ENCODE measurements at places on chromosomes 11 and 22.
A peak's percentile ranks its signal among the peaks of the same experiment; 100 is the strongest.

GRCh38 chr22:26673486-26673885 is 16.1 kb downstream of the MIAT start:
- DNase-seq, result peak; percentile 39

- no peak for DNase-seq
These were observed 131.9 kb downstream of the WNT7B start for GRCh38 chr22:45845076-45845487.

GRCh38 chr11:128507936-128508335 is 79.4 kb downstream of the ETS1 start:
- DNase-seq, result no peak

DNA sequence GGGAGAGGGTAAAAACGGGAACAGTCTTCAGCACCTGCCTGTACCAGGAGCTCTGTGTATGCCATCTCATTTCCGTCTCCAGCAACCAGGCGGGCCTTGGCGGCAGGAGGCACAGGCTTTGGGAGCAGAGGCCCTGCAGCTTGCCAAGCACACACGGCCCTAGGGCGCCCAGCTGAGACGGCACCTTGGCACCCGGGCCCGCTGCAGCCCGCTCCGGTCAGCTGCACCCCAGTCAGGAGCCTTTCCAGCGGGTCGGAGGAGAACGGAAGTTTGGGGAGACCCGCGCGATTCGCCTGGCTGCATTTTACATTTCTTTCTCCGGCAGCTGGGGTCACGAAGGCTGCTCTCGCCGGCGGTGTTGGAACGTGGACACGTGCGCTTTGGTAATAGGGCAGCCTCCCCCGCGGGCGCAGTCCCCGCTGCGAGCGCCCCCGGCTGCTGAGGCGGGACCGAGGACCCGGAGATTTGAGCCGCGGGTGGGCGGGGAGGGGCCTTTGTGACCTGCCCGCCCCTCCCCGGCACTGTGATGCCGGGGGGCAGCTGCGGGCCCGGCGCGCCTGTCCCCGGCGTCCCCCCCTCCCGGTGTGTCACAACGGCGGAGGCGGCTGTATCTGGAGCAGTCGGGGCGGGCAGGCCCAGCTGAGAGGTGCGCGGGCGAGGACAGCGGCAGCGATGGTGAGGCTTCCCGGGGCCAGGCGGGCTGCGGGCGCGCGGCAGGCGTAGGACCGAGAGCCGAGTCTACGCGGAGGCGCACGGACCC is at the start of gene TUBA8:
Gene TUBA8, plus strand, starts transcription at position 616 of the 760 bp plus-strand sequence. Its CDS starts 57 bp downstream, at position 673.
- DNase-seq, result peak; percentile 20

GRCh38 chr11:118042796-118043195 is 34.1 kb upstream of the TMPRSS4 start:
- no peak for DNase-seq

DNA sequence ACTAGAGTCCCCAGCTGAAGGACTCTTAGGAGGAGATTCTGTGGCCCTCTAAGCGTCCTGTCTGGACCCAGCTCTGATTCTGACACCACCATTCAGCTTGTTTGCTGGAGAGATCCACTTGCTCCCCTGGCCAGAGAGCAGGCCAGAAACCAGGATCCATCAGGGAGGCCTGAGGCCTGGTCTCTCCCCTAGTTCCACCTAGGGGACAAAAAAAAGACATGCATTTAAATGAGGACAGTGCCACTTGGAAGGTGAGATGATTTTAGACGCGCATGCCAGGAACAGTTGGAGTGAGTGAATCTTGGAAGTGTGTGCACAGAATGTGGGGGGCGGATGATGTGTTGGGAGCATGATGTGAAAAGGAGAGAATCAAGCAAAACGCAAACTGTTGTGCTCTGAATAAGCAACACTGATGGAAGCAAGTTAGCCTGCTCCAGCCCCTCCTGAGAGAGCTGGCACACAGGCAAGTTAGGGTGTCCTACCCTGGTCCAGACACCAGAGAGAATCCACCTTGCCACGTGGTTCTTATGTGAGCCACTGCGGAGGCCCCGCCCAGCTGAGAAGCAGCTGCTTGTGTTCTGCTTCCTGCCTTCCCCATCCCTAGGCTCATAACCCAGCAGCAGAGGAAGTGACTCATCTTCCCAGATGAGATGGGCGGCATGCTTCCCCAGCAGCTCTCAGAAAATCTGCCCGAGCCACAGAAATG is 8.0 kb upstream of the SLCO2B1 start:
- DNase-seq, result peak; percentile 82

GRCh38 chr11:5476186-5476819 is 12.2 kb upstream of the OR52D1 start:
- DNase-seq, result peak; percentile 60

DNA sequence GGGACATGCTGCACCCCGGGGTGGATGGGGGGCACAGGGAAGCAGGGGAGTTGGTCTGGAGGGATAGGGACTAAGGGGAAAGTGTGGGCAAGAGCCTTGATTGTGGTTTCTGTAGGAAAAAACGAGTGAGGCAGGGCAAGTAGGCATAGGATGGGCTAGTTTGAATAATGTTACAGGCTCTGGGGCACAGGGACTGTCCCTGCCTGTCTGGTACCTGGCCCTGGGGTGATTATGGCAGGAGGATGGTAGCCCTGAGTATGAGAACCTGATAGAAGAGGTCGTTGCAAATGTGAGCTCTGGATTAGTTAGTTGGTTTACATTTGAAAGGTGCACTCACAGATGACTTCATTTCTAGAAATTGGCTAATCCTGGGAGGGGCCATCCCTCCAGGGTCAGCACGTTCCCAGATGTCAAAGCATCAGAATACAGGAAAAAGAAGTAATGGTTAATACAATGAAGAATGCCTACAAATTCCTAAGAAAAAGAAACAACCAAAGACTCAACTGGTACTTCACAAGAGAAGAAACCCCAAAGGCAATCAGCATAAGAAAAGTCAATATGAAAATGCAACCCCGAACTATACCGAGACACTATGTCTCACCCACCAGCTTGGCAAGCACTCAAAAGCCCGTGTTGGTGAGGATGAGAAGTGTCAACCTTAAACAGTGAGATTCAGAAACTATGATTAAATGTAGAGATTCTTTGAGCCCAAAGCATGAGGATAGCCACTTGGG is 11.3 kb upstream of the SMIM38 start:
- DNase-seq, result no peak
